ENCODE measurements at places on chromosomes 12 and 14.
A peak's percentile ranks its signal among the peaks of the same experiment; 100 is the strongest.

DNA sequence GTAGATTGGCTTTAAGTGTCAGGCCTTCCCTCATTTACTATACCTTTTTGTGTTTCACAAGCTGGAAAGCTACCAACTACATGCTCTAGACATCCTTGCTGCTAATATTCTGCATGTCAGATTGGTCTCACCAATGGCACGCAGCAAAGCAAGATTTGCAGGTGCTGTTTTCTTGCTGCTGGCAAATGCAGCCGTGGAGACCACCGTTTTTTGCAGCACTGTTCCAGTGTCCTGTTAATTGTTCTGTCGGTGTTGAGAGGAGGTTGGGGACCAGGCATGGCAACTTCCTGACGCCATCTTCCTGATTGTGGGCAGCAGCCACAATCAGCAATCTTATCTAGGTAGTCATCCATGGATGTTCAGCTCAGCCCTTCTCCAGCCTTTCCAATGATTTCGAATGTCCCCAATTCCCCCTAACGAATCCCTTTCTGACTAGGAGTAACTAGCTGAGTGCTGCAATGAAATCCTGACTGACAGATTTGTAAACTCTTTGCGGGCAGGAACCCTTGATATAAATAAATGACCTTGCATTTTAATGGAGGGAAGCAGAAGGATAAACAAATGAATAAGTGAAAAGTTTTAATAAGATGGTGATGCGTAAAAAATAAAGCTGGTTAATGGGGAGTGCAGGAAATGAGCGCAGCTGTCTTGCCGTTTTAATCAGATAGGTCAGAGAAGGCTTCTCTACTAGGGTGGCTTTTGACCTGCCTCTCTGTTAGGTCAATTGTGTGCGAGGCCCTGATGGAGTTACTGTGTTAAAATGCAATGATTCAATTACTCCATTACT is 574 bp upstream of the CRADD start:
- no peak for DNase-seq

GRCh38 chr12:2454601-2455177 is 340.1 kb upstream of the FKBP4 start:
- no peak for DNase-seq

DNA sequence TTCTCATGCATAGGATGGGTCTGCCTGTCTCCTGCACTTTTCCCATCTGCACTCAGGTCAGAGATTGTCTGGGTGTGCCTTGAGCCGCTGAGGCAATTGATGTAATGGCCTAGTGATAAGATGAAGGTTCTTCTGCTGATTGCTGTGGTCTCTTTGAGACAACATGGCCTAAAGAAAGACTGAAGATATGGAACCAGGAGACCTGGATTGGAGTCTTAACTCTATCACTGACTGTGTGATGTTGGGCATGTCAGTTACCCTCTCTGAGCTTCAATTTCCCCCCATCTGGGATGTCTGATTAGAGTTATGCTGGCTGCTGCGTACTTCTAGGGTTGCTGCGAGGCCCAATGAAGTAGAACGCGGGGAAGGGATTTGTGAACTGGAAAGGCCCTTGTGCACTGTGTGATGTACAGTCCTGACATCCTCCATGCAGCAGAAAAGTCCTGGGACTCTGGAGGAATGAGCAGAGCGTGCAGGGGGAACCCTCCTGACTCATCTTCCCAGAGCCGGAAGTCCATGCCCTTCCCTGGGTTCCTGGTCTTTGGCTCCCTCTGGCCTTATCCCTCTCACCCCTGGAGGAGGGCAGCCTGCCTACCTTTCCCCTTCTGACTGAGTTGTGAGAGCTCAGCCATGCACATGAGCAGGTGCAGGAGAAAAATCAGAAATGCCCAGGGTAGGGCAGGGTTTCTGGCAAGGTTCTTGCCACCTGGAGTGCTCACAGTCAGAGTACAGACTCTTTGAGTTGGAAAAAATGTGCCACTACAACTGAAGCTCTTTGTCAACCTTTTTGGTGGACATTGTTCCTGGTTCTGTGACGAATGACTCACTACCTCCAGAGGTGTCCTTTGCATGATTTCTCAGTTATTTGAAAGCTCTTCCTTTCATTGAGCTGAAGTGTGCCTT is 21.1 kb downstream of the PLEKHD1 start:
- DNase-seq: peak; percentile 62

GRCh38 chr12:56029666-56030293 is 8.9 kb downstream of the IKZF4 start:
- no peak for DNase-seq

GRCh38 chr14:23513818-23514643 is 37.5 kb downstream of the ZFHX2 start:
- DNase-seq: no peak

DNA sequence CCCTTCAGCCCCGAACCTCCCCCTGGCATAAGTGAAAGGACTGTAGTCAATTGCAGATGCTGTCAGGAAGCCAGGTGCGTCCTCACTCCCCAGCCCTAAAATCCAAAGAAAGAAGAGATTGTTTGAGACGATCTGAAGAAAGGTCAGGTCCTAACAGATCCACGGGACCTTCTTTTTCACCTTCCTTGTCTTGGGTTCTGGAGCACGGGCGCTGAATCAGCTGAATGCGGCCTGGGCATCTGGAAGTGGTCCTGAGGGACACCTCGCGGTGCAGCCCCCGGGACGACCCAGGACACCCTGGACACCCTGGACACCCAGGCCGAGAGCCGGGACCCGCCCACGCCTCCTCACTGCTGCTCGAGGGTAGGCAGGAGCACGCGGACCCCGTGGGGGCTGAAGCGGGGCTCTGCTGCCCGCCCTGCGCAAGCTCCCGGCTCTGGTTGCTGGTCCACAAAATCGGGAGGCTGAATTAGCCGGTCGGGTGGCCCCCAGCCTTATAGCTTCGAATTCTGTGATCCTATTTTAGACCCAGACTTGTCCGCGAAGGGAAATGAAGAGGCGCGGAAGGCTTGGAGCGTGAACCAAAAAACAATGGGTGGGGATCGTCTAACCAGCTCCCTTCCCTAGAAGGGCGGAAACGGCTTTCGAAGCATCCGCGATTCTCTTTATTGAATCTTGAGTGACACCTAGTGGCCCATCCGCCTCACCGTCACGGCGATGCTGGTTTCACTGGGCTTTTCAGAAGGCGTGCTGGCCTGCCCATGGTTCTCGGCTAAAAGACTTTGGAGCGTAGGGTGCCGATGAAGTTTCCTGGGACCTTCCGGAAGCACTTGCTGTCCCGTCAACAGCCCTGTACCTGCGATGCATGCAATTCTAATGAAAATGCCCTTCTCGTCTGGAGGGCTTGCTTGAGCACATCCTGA is 46.4 kb upstream of the PLXNC1 start:
- DNase-seq: peak; percentile 65

DNA sequence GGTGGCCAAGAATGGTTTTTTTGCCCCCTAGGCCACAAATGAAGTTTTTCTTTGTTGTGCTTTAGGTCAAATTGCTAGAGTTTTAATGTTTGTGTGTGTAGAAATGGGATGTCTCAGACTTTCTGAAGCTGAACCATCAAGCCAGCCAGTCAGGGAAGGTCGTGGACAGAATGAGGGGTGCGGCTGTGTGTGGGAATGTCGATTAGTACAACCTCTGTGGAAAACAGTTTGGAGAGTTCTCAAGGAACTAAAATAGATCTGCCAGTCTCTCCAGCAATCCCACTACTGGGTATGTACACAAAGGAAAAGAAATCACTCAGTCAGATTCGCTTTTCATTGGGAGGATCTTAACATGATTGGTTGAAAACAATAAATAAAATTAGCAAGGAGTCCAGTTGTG is 44.5 kb downstream of the ACACB start:
- DNase-seq: no peak

GRCh38 chr14:75752907-75753594 is 92.0 kb downstream of the TTLL5 start:
- DNase-seq: no peak

GRCh38 chr12:42933461-42934081 is 344.0 kb upstream of the PRICKLE1 start:
- DNase-seq: no peak

- no peak for DNase-seq
Measured at GRCh38 chr14:33294419-33294818, 355.7 kb downstream of the NPAS3 start.

DNA sequence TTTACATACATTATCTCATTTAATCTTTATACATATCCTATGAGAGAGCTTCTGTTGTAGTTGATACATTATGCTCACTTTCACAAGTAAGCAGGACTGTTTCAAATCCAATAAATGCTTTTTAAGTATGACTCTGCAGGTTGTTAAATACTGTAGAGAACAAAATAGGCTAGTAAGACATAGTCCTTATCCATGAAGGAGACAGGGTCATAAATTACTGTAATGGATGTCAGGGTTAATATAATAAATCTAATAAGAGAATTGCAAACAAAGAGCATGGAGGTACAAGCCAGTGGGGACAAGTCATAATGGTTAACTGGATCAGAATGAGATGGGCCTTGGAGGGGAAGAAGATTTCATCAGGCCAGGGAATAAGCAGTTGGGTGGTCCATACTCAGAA is 303.8 kb upstream of the RGS6 start:
- no peak for DNase-seq
